ENCODE measurements at places on chromosomes 6 and 20.

- no peak for DNase-seq
Measured at GRCh38 chr6:2061880-2062279, 183.5 kb downstream of the GMDS start.

DNA sequence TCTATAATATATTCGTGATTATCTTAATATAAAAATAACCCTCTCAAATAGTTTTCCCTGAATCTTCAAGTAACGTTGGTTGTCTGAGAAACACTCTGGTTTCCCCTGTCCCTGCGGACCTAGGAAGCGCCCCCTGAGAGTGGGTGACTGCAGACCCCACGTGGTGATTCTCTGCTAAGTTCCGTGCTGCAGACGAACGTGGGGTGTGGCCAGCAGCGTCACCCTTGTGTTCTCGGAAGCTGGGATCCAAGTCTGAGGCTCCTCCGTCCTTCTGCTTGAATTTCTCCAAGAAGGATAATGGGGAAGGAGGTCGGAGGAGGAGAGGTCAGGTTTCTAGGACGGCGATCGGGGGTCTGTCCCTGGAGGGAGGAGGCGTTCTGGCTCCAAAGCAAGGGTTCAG is 16.6 kb upstream of the MAP1LC3A start:
- no peak for DNase-seq

DNA sequence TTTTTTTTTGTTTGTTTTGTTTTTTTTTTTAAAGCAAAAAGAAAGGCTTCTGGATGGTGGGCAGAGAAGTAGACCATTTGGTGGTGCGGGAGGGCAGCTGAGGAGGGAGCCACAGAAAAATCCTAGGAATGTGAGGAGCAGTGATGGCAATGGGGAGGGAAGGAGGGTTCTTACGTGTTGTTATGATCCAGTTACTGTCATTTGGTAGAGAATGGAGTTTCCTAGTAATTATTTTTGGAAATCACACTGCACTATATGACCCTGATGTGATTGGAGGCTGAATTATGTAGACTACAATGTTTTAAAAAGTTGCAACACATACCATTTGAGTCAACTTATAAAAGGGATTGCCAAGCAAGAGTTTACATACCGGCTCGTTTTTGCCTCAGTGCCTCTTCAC is 22.1 kb downstream of the ADGRF5 start:
- no peak for DNase-seq

DNA sequence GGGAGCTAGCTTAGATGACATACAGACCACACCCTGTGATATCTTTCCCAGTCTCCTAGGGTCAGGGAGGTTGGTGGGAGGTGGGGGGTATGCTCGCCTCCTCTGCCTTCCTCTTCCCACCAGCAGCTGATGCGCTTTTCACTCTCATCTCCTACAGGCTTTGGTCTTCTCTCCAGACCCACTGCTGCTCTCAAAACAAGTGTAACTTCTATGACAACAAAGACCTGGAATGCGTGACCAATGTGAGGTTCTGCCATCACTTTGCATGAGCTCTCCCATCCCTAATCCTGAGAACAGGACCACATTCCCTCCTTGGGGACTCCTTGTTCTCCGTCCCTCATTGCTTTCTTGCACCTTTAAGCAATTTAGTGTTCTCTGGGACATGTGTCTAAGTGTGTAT is 2.7 kb downstream of the CTSA start:
- DNase-seq: no peak

DNA sequence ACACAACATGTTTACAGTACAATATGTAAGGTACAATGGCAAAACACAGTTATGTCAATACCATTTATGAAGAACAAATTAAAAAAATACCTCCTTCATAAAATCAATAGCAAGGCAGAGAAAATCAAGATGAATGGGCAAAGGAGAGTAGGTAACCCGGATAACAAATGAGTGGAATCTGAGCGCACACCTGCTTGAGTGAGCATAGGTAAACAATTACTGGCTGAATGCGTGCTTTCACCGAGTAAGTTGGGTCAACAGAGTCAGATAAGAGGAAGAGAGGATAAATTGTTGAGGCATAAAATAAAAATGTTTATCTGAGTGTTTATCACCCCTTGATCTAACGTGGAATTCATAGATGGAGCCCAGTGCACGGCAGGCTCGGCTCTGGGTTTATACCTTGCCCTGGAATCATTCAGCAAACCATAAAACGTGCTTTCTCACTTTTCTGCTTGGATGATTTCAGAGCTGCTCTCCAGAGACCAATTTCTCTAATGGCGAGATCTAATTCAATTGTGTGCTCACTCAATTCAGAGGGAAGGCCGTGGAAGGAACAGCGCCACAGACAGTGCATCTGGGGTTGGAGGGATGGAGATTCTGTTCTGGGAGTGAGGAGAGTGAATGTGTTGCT is 224.8 kb upstream of the MAP3K7 start:
- no peak for DNase-seq

- DNase-seq: no peak
Measured at GRCh38 chr20:50569864-50570836, 60.0 kb downstream of the PTPN1 start.

GRCh38 chr6:41367700-41368099 is 32.3 kb downstream of the NCR2 start:
- DNase-seq: no peak

DNA sequence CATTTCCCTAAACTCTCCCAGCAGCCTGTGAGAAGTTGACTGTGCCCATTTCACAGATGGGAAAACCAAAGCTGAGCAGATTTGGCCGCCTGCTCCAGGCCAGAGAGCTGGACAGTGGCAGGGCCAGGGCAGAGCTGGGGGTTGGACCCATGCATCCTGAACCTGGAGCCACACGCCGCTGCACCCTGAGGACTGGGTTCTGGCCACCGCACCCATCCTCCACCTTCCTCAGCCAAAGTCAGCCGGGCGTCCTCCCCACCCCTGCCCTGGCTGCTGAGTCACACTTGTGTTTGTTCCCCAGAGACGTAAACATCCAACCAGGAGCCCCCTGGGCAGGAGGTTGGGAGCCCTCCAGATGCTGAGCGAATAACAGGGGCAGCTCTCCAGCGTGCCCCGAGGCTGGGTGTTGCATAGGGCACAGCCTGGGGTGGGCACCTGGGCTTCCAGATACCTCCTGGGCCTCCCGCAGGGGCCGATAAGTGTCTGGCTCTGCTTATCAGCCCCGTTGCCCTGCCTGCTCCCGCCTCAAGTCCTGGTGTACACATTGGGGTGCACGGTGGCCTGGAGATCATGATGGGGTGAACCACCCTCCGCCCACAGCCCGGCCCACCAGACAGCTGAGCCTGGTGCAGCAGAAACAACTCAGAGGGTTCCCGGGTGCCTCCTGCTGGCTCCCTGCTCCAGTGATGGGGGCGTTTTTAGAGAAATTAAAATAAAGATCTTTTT is 23.8 kb downstream of the RBM38 start:
- DNase-seq: no peak

DNA sequence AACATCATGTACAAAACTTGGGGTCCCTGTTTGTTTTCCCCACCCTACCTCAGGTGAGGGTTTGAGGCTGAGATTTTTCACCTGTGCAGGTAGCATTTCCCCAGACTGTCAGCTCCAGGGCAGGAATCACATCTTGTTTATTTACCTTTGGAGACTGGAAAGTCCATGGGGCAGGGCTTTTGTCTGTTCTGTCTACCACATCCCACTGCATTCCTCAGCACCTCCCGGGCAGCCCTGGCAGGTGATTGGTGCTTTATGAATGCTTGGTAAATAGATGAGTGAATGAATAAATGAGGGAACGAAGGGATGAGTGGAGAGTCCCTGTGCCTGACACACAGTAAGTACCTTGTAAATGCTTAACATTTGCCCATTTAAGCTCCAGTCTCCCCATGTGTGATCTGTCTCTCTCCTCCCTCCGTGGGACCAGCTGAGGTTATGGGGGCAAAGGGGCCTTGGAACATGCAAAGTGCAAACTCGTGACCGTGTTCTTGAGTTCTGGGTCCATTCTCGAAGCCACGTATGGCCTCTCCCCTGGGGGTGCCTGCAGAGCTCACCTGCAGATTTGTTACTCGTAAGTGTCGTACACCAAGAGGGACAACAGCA is 69.7 kb upstream of the PMEPA1 start:
- DNase-seq: no peak

DNA sequence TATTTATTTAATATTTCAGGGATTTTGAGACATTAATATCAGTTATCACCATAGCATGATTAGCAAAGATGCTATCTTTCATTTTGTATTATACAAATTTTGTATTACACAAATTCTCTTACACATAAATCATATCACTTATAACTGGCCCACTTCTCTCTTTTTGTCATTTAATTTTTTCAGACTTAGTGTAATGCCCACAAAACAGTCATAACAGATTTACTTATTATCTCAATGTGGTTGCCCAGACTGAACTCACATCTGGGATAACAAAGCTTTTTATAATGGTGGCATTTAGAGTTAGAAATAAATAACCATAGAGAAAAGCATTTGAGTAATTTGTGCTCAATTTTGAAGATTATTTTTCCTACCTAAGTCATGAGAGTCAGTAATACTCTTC is 148.3 kb downstream of the TFAP2B start:
- DNase-seq: no peak

DNA sequence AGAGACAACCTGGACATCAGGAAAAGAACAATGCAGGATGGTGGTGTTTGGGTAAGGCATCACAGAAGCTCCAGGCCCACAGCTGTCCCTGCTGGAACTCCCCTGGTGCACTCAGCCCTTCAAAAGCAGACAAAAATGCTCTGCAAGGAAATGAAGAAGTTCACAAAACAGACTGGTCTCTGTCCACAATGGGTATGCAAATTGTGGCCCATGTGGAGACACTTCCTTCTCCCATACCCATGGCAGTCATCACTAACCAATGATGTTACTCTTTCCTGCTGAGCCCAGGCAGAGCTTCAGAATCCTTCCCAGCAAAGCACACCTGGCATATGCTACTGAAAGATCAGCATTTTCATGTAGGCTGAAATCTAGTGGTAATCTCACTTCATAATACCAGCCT is 42.6 kb upstream of the PXDC1 start:
- DNase-seq: no peak

DNA sequence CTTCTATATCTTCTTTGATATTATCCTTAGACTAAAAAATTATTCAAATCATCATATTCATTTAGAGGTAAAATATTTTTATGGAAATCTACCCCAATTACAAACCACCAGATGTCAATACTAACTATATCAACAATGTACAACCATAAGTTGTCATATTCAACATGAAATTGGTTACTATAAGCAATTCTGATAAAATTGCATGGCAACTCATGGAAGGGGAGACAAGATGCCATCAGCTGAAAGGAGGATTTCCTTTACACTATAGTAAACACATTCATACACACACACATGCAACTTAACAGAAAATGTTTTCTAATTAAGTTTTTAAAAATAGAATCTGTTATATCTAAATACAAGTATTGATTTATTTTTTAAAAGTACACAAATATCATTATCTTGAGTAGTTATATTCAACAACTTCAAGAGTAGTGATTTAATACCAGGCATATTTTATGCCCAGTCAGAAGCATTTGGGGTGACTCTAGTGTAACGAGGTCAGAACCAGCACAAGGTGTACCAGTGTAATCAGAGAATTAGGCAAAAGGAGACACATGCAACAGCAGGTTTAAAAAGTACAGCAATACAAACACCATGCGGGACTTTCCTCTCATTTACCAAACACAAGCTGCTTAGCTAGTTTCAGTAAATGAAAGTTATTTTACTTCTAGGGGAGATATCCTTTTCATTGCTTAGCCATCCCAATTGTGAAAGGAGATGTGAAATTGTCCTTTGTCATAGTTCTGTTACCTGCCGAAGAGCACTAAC is 1.0 kb downstream of the FILIP1 start:
- DNase-seq: no peak

DNA sequence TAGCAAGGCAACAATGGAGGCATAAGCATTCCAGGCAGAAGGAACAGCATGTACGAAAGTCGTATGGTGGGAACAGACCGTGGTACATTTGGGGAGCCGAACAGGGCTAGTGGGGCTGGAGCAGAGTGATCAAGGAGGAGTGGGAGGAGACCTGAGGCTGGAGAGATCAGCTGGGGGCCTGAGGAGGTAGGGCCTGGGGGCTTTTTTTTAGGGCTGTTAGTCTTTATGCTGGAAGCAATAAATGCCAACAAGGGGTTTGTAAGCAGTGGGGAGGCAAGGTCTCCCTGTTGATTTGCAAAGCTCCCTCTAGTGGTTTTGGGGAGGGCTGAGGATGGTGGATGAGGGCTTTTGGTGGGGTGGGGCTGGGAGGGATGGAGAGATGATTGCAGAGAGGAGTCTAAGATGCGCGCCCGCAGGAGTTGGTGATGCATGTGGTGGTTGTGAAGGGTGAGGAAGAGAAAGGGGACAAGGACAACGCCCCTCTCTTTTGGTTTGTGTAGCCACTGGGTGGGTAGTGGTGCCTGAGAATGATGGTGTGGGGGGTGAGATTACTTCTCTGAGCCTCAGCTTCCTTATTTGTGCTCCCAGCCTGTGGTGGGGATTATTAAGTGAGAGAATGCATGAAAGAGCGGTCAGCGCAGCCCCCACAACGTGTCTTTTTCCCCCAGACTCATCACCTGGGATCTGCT is 74.1 kb upstream of the TOX2 start:
- peak; percentile 10 for DNase-seq

GRCh38 chr6:86107985-86108384 is 465.3 kb upstream of the SYNCRIP start:
- no peak for DNase-seq

GRCh38 chr20:49766979-49767521 is 45.6 kb upstream of the SLC9A8 start:
- no peak for DNase-seq

- DNase-seq: no peak
Measured at GRCh38 chr20:58706150-58706892, 13.7 kb downstream of the NPEPL1 start.

DNA sequence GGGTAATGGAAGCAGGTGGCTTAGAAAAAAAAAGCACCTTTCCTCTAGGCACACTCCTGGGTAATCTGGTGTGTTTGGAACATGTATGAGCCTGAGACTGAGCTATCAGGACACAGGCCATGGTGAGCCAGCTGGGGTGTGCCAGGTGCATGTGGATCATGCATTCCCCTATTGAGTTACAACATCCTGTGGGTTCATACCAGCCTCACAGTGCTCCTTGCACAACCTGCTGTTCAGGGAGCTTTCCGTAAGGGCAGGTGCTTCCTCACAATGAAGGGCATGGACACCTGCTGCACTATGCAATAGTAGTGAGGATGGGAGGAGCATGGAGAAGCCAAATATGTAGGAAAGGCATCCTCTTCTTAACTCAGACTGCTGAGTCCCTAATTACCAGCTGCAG is 197.2 kb upstream of the SUPT3H start:
- no peak for DNase-seq

GRCh38 chr20:33415948-33416347 is 14.6 kb upstream of the CDK5RAP1 start:
- DNase-seq: no peak
